ENCODE measurements at places on chromosomes 6 and 20.

- DNase-seq: peak; percentile 19
Measured at GRCh38 chr6:75643173-75643572, 41.5 kb downstream of the SENP6 start.

GRCh38 chr20:995170-995569, 6.9 kb downstream of the RSPO4 start:
- no peak for DNase-seq

GRCh38 chr6:149060985-149061760, 256.3 kb upstream of the TAB2 start:
- no peak for DNase-seq

GRCh38 chr6:4253604-4254231, 118.3 kb upstream of the ECI2 start:
- DNase-seq: peak; percentile 39

- no peak for DNase-seq
Measured at GRCh38 chr20:16262594-16262993, 310.7 kb downstream of the KIF16B start.

- no peak for DNase-seq
Measured at GRCh38 chr6:17552861-17553260, 47.2 kb upstream of the FAM8A1 start.

- DNase-seq: no peak
Measured at GRCh38 chr6:15901141-15902115, 227.5 kb upstream of the MYLIP start.

GRCh38 chr6:167113935-167114910, 8.7 kb upstream of the CCR6 start:
- DNase-seq: no peak

- DNase-seq: no peak
Measured at GRCh38 chr6:146545581-146545980, 1.9 kb downstream of the RAB32 start.

GRCh38 chr6:13248584-13248985, 79.8 kb downstream of the TBC1D7 start:
- no peak for DNase-seq

DNA sequence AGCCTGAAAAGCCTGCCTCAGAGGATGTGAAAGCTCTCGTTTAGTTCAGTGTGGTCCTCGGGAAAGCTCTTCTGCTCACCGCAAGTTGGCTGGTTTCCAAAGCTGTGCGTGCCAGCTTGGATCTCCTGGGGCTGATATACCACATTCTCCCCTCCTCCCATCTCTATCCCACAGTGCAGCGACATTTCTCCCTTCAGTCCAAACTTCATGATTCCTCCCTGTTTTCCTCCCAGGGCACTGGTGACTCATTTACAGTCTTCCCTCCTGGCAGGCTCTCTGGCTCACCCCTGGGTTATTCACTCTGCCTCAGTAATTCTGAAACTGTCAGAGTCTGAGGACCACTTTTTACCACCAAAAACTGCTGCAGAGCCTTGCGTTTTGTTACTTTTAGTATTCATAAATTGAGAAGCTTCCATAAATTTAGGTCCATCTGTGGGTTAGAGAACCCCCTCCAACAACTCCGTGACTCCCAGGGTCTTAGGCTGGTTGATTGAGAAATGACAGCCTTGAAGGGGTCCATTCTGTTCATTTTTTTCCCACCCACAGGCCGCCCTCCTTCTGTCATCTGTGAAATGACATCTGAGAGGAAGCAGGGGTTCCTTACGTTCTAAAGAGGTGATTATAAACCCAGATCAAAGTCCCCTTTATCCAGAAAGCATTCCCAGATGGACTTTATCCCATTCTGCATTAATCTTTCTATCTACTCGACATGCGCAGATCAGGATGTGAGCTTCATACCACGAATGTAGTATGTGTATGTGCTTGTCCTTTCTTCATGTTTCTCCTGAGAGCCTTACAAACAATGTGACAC, 6.1 kb downstream of the TRIM10 start:
- DNase-seq: peak; percentile 10

GRCh38 chr6:29986179-29986781, 43.9 kb downstream of the HLA-A start:
- DNase-seq: no peak

- DNase-seq: no peak
Measured at GRCh38 chr20:53990768-53991450, 79.5 kb downstream of the BCAS1 start.

DNA sequence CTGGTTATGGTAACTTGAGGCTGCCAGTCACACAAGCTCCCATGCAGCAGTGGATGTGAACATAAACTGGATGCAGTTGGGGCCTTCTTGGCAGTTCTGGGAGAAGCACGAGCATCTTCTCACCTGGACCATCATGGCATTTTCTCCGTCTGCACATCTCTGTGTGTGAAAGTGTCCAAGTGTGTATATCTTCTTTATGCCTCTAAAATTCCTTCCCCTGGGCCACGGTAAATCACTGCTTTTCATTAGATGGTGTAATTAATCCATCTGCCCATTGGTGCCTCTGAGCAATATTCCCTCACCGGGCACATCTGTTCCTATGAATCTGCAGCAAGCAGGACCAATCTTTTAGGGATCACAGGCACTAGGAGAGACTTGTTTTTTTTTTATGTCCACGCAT, 138.0 kb downstream of the MAP3K7 start:
- no peak for DNase-seq

DNA sequence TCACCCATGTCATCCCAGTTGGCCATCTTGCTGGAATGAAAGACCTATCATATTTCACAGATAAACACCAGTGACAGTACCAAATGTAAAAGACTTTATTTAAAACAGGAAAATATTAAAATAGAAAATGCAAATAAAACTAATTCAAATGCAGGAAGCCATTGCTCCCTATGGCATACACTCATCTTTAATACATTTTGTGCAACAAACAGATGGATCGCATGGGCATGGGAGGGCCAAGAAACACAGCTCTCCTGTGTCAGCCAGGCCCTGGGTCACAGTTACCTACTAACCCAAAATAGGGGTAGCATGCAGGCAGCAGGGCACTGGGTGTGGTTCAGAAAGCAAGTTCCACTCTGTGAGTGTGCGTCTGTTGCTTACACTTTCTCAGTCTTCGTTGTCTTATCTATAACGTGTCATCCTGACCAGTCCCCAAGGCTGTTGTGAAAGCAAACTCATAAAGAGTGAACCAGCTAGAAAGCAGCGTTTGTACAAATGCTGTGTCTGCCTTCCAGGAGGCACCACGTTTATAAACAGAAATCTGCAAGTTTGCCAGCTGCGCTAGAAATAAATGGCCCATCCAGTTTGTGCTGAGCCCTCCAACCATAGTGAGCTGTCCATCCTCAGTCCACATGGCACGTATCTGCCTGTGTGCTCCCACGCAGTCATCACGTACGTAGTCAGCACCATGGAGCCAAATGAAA, 180.5 kb downstream of the SYNDIG1 start:
- DNase-seq: no peak

DNA sequence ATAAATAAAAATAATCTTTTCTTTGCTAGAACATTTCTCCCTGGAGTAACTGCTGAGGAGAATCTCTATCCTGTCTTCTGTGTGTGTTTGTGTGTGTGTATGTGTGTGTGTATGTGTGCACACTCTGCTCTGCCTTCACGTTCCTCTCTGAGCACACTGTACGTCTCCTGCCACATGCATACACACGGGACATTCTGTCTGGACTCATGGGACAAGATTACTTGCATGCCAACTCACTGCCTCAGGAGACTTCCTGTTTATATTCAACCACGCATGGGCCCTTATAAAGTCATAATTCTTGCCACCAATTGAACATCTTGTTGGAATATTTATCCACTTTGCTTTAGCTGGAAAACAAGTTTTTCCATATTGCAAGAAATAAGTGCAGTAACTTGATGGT, 930.6 kb downstream of the KIF16B start:
- peak; percentile 11 for DNase-seq

DNA sequence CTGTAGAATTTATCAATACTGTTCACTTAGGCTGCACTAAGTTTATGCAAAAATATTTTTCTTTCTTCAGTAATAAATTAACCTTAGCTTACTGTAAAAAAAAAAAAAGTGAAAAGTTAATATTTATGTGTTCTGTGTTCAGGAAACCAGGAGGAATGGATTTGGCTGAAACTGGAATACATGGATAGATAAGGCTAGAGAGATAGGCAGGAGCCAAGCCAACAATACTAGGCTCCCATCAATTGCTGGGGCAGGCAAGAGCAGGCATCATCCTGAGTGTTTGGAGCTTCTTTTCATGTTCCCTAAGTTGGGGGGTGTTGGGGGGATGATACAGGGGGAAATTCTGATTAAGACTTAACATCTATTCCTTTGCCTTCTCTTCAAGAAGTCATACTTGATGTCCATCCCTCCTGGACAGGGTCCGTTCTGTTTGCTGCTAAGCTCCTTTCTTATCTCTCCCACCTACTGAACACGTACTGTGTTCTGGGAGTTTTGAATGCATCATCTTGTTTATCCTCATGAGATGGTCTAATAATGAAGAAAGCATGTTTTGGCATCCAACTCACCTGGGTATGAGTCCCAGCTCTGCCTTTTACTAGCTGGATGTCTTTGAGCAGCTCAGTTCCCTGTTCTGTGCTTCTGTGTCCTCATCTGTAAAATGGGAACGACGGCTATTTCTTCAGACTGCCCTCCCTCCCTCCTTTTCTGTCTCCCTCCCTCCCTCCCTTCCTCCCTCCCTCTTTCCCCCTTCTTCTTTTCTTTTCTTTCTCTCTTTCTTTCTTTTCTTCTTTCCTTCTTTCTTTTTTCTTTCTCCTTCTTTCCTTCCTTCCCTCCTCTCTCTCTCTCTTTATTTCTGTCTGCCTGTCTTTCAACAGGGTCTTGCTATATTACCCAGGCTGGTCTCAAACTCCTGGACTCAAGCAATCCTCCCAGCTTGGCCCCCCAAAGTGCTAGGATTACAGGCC, 6.4 kb upstream of the PROCR start:
- DNase-seq: no peak

GRCh38 chr6:33566182-33567084, 13.6 kb downstream of the BAK1 start:
- no peak for DNase-seq

DNA sequence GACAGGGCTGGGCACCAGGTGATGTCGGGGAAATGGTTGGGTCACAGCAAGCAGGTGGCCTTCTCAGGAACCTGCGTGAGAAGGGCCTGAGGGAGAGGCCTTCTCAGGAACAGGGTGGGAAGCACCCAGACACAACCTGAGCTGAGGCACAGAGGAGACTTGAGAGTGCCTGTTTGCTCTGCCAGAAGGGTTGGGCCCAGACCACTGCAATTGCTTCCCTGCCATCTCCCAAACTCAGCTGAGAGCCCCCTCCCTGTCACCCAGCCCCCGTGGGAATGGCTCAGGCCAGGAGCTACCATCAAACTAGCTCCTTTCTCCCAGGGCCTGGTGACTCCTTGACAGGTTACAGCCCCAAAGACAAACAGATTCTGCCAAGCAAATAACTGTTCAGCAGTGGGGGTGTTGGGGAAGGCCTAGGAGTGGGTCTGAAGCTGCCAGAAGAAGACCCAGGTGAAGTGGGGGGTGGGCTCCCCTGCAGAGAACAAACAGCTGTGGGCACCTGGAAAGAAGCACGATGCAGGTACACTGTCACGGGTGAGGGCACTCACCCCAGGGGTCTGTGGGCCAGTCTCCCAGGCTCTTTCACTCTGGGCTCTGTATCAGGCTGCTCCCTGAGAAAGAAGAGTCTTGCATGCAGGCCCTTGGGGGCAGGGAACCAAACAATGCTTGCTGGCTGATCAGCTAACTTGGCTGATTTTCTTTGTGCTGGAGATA, 30.4 kb upstream of the SPDEF start:
- no peak for DNase-seq

- no peak for DNase-seq
Measured at GRCh38 chr20:44746367-44747165, 901 bp downstream of the KCNK15 start.

DNA sequence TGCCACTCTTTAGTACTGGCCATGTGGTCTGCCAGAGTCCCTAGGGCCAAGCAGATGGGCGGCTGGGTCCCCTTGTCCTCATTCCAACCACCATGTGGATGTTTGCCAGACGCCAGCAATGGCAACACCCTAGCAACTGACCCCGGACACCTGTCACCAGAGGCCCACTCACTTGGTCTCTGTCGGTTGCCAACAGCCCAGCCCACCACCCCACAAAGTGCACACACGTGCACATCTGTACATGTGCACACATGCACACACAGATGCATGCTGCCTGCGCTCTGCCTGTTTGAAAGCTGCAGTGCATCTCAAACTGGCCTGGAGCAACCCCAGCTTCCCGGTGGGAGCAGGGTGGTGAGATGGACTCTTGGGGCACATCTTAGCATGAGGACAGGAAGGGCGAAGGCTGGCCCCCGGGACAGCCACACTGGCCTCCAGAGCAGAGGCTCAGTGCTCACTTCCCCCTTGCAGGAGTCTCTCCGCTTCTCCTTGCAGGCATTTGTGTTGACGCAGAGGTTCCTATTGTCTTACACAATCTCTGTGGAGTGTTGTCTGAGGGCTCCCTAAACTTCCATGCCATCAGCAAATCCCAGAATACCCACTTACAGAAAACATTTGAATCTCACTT, 54.0 kb downstream of the PSMG4 start:
- DNase-seq: no peak

DNA sequence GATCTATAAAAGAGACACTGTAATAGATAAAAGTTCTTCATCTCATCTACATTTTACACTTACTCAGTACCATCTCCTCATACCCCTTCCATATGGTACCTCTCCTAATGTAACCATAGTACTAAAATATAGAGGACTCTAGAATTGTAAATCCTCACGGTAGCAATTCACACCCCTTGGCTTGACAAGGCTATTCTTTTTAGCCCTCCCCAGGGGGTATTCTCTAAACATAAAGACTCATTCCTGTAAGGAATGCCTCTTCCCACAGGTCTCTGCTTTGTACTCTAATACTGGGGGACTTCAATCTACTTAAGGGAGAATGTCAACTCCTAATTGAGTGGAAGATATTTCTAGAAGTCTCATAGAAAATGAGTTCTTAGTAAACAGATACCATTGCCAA, 85.9 kb downstream of the VIP start:
- no peak for DNase-seq

- no peak for DNase-seq
Measured at GRCh38 chr6:52724406-52725121, 38.7 kb downstream of the GSTA2 start.

DNA sequence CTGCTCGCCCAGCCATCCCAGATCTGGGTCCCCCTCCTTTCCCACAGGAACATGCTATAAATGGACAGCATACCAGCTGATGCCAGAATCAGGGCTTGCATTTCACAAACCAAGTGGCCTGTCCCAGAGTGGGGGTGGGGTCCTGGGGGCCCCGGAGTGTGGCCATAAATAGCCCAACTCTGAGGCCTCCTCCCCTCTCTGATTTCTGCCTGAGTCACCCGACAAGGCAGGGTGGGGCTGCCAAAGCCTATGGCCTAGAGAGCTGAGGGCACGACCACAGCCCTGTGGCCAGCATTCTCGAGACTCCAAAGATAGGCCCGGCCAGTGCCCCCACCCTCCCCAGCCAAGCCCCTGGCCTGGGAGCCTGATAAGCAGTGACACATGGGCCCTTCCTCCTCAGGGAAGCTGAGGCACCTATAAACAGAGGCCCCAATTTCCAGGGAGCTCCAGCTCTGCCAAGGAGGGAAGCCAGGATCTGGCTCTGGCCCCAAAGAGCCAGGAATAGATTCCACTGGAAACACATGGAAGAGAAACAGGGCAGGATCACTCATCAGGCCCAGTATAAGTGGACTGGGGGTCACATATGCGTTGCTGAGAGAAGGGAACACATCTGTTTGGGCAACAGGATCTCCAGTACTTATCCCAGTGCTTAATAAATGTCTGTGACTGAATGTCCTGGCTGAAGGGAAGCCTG, 20.3 kb downstream of the SNTA1 start:
- DNase-seq: peak; percentile 75

GRCh38 chr6:44680202-44680720, 292.8 kb downstream of the CDC5L start:
- no peak for DNase-seq

GRCh38 chr6:86937219-86938079, at the start of gene HTR1E:
HTR1E (plus strand) TSS chr6:86937528; CDS start chr6:87015335, 77,807 bp downstream.
- no peak for DNase-seq
